ENCODE measurements at places on chromosomes 6 and 20. TPM values are rescaled to one million over a fixed set of nuclear protein-coding genes. Genes with fewer than 3 reads are reported as not detected.
A peak's percentile ranks its signal among the peaks of the same experiment; 100 is the strongest.

DNA sequence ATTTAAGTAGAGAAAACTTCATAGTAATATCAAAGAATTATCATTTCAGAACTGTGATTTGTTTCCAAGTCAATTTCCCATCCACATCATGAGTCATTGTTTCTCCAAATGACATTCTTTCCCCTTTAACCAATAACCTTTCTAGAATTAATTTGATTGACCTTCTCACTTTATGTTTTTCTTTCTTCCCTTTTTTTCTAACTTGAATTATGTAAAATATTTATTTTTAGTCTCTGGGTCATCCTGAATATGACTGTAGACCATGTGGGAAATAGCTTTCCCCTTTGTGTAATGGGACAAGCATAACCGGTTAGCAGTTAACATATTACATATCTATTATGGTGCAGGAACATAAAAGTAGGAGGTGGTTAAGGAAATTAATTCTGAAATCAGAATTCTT is 291.1 kb downstream of the GJA1 start:
- no peaks in the 10 kb centered on the region for H3K36me3 ChIP-seq
- H3K27me3 ChIP-seq = no peaks in the 10 kb centered on the region
- H3K4me1 ChIP-seq = peaks cover 17% of the 10 kb centered on the region
- H3K27ac ChIP-seq = peak overlapping the region; percentile 11
- no peak for DNase-seq
- H3K4me3 ChIP-seq = no peak overlapping the region

DNA sequence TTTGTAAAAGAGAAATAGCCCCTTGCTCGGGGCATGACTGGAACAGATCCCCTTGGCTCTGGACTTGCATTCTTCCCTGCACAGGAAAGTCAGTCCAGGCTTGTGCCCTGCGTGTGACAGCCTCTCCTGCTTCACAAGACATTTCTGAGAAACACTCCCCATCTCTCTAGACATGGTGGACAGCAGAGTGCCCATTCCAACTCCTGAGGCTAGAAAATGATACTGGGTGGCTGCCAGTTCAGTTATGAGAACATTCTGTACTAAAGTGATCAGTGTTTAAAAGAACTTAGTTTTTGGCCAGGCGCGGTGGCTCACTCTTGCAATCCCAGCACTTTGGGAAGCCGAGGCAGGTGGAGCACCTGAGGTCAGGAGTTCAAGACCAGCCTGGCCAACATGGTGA is 41.3 kb downstream of the TGM3 start:
- H3K4me1 ChIP-seq = no peaks in the 10 kb centered on the region
- no peak overlapping the region for H3K4me3 ChIP-seq
- no peak overlapping the region for H3K27ac ChIP-seq
- peaks cover 7% of the 10 kb centered on the region for H3K27me3 ChIP-seq

- no peaks in the 10 kb centered on the region for H3K36me3 ChIP-seq
- no peak for DNase-seq
- H3K4me3 ChIP-seq = no peak overlapping the region
Observed at GRCh38 chr6:142384519-142385254, 82.9 kb downstream of the ADGRG6 start.

GRCh38 chr6:317448-318144 is 25.3 kb downstream of the DUSP22 start:
- H3K36me3 ChIP-seq = no peaks in the 10 kb centered on the region
- H3K4me1 ChIP-seq = peaks cover 15% of the 10 kb centered on the region
- no peaks in the 10 kb centered on the region for H3K27me3 ChIP-seq

DNA sequence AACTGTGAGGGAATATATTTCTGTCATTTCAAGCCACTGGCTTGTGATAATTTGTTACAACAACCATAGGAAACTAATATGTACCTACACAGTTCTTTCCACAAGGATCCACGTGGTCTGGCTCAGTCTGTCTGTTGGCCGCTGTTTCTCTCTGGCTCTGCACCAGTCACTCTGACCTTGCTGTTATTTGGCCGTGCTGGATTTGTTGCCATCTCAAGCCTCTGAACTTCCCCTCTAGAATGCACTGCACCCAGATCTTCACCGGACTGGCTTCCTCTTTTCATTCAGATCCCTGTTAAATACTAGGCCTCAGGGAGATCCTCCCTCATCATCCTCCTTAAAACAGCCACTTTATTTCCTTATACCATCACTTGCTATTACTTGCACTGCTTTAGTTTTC is 446.8 kb downstream of the TFAP2B start:
- H3K4me3 ChIP-seq = no peak overlapping the region
- no peaks in the 10 kb centered on the region for H3K36me3 ChIP-seq
- peak; percentile 4 for DNase-seq
- H3K27ac ChIP-seq = no peak overlapping the region
- H3K27me3 ChIP-seq = no peaks in the 10 kb centered on the region

GRCh38 chr6:113809826-113810225 is 47.3 kb upstream of the MARCKS start:
- H3K4me1 ChIP-seq = no peaks in the 10 kb centered on the region
- no peak overlapping the region for H3K4me3 ChIP-seq
- no peak overlapping the region for H3K27ac ChIP-seq
- DNase-seq = no peak
- H3K27me3 ChIP-seq = no peaks in the 10 kb centered on the region

- H3K27me3 ChIP-seq = no peaks in the 10 kb centered on the region
- no peak overlapping the region for H3K4me3 ChIP-seq
- H3K4me1 ChIP-seq = no peaks in the 10 kb centered on the region
- H3K27ac ChIP-seq = no peak overlapping the region
- no peak for DNase-seq
Observed at GRCh38 chr6:51301962-51302361, 483.3 kb downstream of the TFAP2B start.

Gene CLPSL2
- not detected for total RNA-seq

DNA sequence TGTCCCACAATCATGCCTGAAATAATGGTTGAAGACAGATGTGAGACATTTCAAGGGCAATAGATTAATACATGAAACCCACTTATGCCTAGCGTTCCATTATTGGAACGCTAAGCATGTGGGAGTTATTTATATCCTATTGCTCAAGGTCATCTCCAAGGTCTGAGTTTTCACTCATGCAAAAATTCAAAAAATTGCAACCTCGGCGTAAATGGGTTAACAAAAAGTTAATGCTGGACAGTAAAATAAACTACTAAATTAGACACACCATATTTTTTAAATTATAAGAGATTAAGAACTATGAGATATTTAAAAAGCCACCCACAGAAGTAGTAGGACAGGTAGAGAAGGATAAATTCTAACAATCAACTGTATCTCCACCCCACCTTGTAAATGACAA is 98.4 kb downstream of the ESR1 start:
- DNase-seq = no peak
- H3K4me1 ChIP-seq = no peaks in the 10 kb centered on the region
- H3K27ac ChIP-seq = no peak overlapping the region
- H3K27me3 ChIP-seq = no peaks in the 10 kb centered on the region
- no peaks in the 10 kb centered on the region for H3K36me3 ChIP-seq
- H3K4me3 ChIP-seq = no peak overlapping the region

DNA sequence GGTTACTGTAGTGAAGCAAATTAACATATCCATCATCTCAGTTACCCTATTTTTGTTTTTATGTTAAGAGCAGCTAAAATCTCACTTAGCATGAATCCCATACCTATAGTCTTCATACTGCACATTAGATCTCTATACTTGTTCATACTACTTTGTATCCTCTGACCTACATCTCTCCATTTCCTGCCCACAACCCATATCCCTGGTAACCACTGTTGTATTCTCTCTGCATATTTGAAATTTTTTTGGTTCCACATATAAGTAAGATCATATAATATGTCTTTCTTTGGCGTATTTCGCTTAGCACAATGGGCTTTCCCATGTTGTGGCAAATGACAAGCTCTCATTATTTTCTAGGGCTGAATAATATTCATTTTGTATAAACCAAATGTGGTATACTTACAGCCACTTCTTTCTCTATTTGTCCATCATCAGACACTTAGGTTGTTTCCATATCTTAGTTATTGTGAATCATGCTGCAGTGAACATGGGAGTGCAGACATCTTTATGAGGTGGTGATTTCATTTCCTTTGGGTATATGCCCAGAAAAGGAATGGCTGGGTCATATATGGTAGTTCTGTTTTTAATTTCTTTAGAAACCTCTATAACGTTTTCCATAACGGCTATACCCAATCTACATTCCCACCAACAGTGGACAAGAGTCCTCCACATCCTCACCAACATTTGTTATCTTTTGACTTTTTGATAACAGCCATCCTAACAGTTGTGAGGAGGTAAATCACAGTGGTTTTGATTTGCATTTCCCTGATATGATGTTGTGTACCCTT is 39.8 kb downstream of the BACH2 start:
- H3K4me3 ChIP-seq = no peak overlapping the region
- no peak overlapping the region for H3K27ac ChIP-seq
- no peaks in the 10 kb centered on the region for H3K4me1 ChIP-seq

- H3K36me3 ChIP-seq = no peaks in the 10 kb centered on the region
- H3K27me3 ChIP-seq = no peaks in the 10 kb centered on the region
- no peak for DNase-seq
- no peaks in the 10 kb centered on the region for H3K4me1 ChIP-seq
Observed at GRCh38 chr6:32627249-32627648, 10.0 kb upstream of the HLA-DQA1 start.

- peaks cover 13% of the 10 kb centered on the region for H3K4me1 ChIP-seq
- DNase-seq = no peak
- no peak overlapping the region for H3K4me3 ChIP-seq
- H3K36me3 ChIP-seq = no peaks in the 10 kb centered on the region
- peaks cover 6% of the 10 kb centered on the region for H3K27me3 ChIP-seq
- no peak overlapping the region for H3K27ac ChIP-seq
Observed at GRCh38 chr20:19252451-19253120, 40.1 kb downstream of the SLC24A3 start.

DNA sequence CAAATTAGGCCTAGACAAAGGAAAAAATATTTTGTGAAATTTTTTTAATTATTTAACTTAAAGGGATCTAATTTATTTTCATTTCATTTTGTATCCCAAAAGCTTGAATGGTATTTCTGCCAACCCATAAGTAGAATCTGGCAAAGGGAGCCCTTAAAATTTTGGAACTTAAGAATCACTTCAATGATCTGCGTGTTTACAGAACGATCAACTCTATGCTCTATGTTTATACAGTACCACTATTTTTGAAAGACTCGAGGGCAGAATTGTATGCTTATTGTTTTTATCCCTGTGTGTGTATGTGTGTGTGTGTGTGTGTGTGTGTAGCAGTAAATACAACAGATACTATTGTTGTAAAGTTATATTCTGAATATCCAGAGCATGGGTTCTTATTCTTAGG is 39.2 kb downstream of the METTL24 start:
- DNase-seq = no peak
- no peaks in the 10 kb centered on the region for H3K27me3 ChIP-seq
- no peaks in the 10 kb centered on the region for H3K4me1 ChIP-seq
- H3K4me3 ChIP-seq = no peak overlapping the region
- H3K27ac ChIP-seq = no peak overlapping the region

DNA sequence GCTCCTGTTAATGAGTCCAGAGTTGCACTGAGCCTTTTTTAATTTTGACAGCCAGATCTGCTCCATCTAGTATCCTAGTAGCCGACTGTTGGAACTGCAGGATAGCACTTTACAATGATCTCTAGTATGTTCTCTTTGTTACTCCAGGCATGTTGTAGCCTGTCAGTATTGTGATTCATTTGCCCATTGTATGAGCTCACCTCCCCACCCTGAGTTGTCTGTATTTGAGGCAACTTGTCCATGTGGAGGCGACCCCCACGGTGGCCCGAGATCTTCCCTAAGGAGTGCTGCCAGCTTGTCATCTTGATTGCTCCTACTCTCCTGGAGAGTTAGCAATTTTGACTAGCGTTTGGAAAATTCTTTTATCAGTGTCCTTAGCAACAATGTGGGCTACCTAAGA is 67.2 kb downstream of the DHX35 start:
- no peak for DNase-seq
- H3K4me1 ChIP-seq = no peaks in the 10 kb centered on the region
- no peaks in the 10 kb centered on the region for H3K27me3 ChIP-seq
- H3K27ac ChIP-seq = no peak overlapping the region
- H3K36me3 ChIP-seq = no peaks in the 10 kb centered on the region

DNA sequence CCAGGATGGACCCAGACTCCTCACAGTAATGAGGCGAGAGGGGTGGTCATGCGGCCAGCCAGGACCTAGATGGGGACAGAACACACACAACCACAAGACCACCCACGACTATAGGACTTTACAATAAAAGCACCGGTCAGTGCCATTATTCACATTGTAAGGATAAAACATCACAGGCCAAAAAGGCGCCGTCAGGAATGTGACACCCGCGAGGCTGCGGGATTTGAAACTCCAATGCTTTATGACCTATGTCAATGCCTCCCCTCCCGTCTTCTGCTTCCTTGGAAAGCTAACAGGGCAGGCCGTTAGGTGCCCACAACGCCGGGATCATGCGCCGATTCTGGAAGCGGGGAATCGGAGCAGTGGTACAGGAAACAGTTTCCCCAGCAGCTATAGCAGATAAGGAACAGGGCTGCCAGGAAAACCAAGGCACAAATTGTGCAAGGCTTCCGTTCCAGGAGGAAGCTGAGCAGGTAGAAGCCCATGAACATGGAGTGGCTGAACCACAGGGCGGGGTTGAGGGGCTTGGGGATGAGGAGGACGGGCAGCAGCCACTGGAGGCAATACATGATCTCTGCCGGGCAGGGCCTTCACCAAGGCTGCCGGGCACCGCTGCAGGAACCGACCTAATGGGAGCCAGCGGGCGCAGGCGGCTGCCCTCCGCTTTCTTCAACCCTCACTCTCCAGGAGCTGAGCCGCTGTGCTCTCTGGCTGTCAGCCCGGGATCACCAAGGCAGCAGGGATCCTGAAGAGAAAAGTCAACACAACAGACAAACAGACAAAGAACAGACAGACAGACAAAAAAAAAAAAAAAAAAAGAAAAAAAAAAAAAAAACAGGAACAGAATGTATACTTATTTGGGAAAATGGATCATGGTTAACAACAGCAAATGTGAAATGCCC is 2.2 kb upstream of the NNAT start:
- no peak overlapping the region for H3K4me3 ChIP-seq
- H3K36me3 ChIP-seq = peaks cover 59% of the 10 kb centered on the region
- H3K27ac ChIP-seq = peak overlapping the region; percentile 53
- H3K4me1 ChIP-seq = peaks cover 97% of the 10 kb centered on the region
- DNase-seq = peak; percentile 70
- no peaks in the 10 kb centered on the region for H3K27me3 ChIP-seq

DNA sequence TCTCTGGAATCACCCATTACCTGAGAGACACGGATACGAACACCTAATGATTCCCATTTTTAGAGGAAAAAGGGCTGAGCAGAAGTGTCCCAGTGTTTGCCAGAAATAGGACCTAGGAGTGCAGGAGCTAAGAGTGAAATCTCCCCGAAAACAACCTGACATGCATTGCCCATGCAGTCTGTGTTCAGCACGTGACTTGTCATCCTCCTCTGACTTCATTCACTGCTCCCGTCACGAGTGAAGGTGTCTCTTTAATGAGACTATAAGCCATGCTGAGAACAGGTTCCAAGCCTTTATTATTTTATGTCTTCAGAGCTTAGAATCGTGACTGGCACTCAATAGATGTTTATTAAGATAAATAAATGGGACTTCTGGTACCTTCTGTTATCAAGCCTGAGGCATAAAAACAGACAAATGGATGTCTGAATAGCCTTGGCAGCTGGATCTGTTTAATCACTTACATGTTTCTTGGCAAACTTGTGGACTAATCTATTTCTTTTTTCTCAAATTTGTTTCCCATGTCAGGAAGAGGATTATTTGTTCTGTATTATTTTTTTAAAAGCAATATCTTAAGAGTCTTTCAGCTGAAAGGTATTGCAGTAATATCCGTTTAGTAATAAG is 3.7 kb upstream of the MLIP start:
- H3K27ac ChIP-seq = peak overlapping the region; percentile 26
- no peak for DNase-seq
- H3K36me3 ChIP-seq = no peaks in the 10 kb centered on the region
- H3K4me3 ChIP-seq = no peak overlapping the region
- no peaks in the 10 kb centered on the region for H3K27me3 ChIP-seq

GRCh38 chr20:6421321-6422248 is 298.8 kb upstream of the FERMT1 start:
- H3K27ac ChIP-seq = no peak overlapping the region
- H3K36me3 ChIP-seq = no peaks in the 10 kb centered on the region
- H3K4me1 ChIP-seq = no peaks in the 10 kb centered on the region
- H3K4me3 ChIP-seq = no peak overlapping the region

Data from heart right ventricle (tissue), 16 donors.